ENCODE measurements at places on chromosomes 16 and 17.

DNA sequence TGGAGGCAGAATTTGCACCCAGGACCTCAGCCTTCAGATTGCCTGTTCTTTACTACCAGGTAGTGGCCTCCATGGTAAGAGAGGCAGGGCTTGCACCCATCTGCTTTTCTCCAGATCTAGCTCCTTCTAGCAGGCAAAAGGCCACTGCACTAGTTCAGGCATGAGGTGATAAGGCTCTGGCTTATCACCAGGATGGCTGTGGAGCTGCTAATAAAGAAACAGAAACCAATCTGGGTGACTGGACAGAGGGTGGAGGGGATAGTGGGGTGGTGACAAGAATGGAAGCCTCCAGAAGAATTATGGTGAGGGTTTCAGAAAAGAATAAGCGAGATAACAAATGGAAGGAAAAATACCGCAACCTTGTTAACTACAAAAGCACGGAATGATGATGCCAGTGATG, 15.5 kb upstream of the SUPT4H1 start:
- DNase-seq: no peak

DNA sequence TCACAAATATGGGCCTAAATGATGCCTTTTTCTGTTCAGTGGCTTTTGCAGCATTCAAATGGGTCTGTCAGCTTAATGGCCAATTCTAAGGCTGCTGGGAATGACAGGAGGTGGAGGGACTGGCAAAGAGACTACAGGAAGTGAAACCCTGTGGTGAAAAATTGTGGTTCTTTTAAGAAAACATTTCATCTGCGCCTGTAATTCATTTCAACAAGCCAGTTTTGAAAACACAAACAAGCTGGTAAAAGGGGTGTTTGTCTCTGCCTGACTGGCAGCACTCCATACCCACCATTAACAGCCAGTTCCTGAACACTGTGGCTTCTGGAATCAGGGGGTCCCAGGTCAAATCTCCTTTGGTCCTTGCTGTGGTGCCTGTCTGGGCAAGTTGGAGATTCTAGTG, 3.6 kb upstream of the KDM8 start:
- DNase-seq: peak; percentile 81

GRCh38 chr16:75794426-75794825, 68.1 kb upstream of the CPHXL start:
- no peak for DNase-seq

- DNase-seq: no peak
Observed at GRCh38 chr16:72938795-72939164, 109.1 kb downstream of the ZFHX3 start.

- no peak for DNase-seq
Observed at GRCh38 chr17:75885431-75885830, 7.0 kb upstream of the TRIM47 start.

GRCh38 chr16:69822174-69822935, 60.2 kb downstream of the WWP2 start:
- DNase-seq: no peak

DNA sequence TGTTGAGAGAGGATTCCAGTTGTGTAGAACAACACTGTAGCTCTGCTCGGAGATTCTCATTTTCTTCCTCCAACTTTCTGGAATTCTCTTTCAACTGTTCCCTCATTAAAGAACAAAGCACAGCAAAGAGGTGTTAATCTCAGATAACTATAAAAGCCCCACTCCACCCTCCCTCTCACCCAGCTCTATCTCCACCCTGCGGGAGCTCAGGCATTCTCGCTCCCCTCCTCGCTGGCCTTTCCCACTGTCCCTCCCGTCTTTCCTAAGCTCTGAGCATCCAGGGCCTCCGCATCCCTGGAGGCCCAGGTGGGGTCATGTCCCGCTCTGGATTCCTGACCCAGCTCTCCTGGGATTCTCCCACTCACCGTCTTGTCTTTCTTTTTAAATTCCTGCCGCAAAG, 35.1 kb downstream of the DHX38 start:
- no peak for DNase-seq

- no peak for DNase-seq
Observed at GRCh38 chr17:31604936-31605335, 213.5 kb downstream of the RAB11FIP4 start.

- peak; percentile 64 for DNase-seq
Observed at GRCh38 chr17:74923538-74924249, 379 bp upstream of the OTOP2 start.

DNA sequence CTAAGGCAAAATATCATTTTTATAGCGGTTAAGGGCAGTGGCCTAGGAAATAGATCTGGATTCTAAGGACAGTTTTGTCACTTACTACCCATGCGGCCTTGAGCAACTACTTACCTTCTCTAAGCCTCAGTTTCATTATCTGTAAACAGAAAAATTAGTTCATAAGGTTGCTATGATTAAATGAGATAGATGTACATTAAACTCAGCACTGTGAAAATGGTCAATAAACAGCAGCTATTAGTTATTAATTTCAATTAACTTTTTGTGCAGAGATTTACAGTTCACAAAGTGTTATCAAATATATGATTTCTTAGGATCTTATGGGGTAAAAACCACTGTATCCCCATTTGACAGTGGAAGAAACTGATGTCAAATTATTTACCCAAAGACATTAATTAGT, 135.5 kb upstream of the CORO6 start:
- DNase-seq: no peak

GRCh38 chr16:20941636-20941926, 41.0 kb downstream of the LYRM1 start:
- no peak for DNase-seq

DNA sequence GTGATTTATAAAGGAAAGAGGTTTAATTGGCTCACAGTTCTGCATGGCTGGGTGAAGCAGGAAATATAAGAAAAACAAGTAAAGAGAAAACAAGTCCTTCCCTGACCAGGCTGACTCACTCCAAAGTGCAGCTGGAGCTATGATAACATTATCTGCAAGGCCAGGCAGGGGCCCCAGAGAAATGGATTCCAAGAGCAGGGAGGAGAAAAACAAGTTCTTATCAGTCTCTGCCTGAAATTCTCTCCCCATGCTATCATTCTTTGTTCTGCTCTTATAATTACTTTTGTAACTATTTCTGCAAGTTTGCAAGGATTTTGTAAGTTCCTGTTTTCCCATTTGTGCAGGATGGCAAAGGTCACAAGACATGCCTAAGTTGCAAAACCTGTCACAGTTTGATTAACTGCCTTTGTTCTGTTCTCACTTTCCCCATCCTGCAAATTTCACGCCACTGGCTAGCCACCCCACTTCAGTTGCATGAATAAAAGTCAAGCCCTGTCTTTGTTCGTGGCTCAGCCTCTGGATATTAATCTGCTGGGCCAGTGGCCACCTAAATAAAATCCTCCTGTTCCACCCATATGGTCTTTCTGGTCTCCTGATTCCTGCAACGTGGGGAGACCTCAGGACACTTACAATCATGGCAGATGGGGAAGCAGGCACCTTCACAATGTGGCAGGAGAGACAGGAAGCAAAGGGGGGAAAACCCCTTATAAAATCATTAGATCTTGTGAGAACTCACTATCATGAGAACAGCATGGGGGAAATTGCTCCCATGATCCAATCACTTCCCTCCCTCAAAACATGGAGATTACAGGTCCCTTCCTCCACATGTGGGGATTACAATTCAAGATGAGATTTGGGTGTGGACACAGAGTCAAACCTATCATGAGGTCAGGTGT, 13.1 kb downstream of the ABCA9 start:
- DNase-seq: no peak
